ENCODE measurements at places on chromosomes 13 and 19.

DNA sequence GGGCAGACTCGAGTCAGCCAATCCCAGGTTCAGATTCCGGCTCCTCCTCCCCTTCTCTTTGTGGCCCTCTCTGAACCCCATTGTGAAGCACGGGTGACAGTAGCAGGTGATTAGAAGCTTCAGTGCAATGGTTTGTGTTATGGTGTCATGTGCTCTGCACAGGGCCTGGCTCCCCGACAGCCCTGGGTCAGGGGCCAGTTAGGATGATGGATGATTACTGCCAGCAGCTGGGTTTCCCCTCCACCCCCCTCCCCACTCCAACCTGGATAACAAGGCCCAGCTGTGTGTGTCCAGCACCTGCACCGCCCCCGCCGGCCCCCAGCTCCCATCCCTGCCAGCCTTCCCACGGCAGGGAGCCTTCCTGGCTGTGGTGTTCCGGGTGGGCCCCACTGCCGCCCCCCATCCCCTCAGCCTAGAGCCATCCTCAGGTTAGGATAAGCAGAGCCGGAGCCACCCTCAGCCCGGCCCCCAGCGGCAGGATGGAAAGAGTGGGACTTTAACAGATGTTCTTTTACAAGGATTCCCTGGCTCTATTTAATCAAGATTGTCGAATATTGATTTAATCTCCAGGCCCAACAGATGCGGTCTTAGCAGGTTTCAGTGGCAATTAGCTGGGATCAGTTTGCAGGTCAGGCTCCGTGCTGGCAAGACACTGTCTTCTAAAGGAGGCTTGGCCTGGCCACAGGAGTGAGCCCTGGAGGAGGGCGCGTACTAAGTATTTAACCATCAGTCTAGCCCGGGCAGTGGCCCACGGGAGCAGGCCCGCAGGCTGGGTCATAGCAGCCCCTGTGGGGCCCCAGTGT is 156.2 kb downstream of the SIPA1L3 start:
- DNase-seq = peak; percentile 61

- DNase-seq = no peak
These were observed 30.8 kb upstream of the ZNRF4 start for GRCh38 chr19:5424192-5424973.

DNA sequence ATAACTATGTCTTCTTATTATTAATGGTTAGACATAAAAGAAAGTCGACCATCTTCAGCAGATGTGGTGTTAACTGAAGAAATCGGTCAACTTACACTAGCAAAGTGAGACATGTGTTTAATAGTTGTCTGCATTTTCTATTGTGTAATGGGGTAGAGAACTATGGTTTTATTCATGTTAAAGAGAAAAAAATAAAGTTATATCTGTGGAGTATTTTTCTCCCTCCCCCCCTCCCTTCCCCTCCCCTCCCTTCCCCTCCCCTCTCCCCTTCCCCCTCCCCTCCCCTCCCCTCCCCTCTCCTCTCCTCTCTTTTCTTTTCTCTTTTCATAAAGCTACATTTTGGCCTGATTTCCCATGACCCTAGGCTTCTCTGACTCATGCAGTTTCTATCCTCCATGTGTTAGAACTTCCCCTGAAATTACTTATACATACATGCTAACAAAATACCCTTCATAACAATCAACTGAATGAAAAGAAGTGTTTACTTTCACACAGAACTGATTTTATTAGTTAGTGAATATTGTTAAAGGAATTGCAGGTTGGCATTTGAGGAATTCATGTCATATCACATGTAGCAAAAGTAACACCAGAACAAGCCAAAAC is 1431.0 kb upstream of the ATXN8OS start:
- no peak for DNase-seq

DNA sequence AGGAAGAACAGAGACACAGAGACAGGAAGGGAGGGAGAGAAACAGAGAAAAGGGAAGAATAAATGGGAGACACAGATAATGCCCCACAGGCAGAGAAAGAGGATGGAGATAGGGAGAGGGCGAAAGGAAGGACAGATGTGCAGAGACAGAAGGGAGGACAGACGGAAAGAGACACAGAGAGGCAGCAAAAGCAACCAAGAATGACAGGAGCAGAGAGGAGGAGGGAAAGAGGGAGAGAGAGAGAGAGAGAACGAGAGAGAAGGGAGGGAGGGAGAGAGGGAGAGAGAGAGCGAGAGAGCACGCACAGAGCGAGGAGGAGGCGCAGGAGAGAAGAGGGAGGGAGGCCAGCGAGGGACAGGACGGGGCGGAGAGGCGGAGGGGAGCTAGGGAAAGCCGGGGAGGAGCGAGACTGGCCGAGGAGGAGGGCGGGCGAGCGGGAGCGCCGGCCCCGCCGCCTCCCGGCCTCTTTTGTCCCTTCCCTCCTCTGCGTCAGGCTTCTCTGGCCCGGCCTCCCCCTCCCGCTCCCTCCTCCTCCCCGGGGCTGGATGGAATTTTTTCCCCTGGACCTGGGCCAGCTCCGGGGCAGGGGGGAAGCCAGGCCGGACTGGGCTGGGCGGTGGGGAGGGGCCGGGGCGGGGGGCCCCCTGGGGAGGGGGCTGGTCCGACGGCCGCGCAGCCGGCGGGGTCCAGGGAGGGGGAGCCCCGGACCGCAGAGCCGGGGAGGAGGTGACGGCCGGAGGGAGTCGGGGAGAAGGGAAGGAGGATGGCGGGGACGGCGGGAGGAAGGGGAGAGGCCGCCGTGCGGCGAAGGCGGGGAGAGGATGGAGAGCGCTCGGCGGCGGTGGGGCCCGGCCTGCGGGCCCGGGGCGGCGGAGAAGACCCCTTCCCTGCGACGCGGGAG is 4.2 kb upstream of the SPACA6 start:
- peak; percentile 98 for DNase-seq

DNA sequence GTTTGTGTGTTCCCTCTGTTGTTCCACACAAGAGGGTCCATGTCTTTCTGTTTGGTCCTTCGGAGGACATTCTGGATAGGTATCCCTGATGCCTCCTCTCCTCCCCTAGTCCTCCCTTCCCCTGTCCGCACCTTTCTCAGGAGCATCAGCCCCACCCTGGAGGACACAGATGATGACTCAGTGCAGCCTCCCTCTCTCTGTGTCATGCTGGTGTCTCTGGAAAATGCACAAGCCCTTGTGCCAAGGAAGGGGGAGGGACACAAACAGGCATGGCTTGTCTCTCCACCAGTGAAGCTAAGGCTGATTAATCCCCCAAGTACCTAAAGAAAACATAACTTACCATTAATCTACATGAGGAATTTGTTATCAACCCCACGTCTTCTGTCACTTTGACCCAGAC is 16.2 kb upstream of the TNFRSF19 start:
- DNase-seq = no peak

All from muscle of back (tissue), 13 donors.